ENCODE measurements at places on chromosomes 5 and 9.

DNA sequence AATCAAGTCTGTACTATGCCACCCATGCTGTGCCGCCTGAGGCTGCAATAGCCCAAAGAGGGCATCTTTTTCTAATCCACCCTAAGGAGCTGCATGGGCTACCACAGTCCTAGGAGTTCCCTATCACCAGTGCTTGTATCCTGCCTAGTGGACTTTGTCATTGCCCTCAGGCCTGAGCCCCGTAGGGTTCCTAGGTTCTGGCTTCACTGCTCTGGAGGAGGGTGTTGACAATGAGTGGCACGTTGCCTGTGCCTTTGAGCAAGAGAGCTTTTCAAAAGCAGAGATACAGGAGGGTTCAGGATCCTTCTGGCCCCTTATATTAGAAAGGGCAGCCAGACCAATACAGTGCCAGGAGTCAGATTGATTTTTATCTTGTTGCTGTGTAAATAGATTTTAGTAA is 93.0 kb downstream of the PRDM6 start:
- DNase-seq, result no peak

GRCh38 chr5:86917117-86917579 is 299.4 kb downstream of the COX7C start:
- DNase-seq, result no peak

DNA sequence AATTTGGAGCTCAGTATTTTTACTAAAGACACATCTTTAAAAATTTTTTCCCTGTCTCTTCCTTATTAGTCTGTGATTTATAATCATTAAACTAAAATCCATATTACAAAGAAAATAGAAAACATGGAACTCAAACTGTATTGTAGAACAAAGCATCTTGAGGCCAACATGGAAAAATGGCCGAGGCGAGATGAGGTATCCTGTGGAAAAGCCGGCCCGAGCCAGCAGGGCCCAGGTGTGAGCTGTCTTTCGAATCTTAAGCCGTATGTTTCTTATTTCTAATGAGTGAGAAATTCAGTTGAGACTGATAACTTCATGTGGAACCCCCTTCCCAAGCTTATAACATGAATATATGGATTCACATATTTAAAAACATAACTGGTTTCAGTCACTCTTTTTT is 170.4 kb upstream of the OTULINL start:
- no peak for DNase-seq

DNA sequence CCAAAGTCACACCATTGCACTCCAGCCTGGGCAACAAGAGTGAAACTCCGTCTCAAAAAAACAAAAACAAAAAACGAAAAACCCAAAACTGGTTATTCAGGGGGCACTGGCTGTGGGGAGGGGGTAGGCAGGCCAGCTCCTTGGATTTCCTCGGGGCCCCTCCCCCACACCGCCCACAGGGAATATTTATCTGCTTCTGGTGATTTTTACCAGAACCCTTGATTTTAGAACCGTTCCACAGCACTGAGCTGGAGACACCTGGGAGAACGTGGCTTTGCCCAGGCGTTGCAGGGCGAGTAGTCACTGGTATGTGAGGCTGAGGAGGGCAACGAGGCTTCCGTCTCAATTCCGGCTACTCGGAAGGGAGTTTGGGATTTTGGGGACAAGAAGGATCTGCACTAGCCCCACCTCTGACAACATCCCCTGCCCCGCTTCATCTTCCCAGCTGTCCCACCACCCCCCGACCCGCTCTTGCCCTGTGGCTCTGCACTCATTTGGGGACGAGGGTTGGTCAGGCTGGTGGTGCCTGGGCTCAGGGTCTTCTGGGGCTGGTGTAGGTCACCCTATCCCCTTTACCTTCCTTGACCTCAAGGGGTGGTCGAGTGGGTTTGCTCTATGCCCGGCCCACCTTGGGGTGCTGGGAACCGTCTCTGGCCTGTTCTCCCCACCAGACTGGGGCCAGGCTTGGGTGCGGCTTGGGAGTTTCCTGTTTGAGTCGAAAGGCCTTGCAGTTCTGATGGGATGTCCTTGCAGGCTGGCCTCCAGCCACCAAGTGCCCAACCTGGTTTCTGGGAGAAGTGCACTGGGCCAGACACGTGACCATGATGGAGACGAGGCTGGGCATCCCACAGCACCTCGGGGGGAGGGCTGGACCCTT is 3.5 kb downstream of the AHRR start:
- no peak for DNase-seq

GRCh38 chr9:73125651-73126050 is 26.0 kb upstream of the ANXA1 start:
- no peak for DNase-seq

DNA sequence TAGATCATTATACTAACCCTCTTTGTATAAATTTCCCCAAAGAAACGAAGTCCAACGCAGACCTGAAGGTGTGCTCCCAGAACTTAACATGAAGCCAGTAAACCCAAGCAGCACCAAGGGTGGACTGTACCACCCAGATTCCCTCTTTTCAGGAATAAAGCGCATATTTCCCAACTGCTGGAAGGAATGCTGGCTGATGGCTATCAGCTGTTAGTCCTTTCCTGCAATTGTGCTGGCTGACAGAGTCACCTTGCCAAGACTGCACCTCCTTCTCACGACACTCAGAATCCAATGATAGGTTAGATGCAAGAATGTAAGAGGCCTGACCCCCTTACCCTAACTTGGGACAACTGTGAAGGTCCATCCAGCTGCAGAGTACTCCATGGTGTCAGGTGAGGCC is 93.9 kb downstream of the MAPKAP1 start:
- DNase-seq, result no peak

DNA sequence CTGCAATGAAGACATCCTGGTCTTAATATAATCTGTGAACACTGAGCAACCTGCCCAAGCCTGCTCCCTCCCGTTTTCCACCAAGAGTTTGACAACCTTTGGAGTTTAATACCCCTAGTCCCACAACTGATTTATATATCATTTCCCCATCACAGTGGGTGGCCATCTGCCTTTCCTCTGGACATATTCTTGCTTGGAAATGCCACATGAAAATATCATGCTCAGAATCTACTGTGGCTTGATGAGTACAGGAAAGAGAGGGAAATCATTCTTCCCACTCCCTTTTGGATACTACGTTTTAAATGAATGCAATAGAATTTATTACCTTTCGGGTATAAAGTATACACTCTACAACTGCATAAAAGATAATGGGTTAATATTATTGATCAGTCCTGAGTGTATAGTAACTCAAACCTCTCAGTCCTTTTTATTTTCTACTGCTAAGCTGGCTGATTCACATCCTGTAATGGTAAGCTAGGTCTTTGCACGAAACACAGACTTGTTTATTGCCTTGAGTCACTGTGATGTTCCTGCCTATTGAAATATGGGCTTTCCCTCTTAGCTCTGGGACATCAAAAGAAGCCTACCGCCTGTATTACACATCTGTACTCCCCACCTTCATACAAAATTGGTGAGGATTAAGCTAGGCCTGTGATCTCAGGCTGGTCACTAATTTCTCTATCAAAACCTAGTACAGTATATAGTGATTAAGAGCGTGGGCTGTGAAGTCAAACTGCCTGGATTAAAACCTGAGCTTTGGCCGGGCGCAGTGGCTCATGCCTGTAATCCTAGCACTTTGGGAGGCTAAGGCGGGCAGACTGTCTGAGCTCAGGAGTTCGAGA is 67.6 kb upstream of the NR5A1 start:
- no peak for DNase-seq

GRCh38 chr5:10521466-10522223 is 42.2 kb upstream of the ANKRD33B start:
- no peak for DNase-seq

DNA sequence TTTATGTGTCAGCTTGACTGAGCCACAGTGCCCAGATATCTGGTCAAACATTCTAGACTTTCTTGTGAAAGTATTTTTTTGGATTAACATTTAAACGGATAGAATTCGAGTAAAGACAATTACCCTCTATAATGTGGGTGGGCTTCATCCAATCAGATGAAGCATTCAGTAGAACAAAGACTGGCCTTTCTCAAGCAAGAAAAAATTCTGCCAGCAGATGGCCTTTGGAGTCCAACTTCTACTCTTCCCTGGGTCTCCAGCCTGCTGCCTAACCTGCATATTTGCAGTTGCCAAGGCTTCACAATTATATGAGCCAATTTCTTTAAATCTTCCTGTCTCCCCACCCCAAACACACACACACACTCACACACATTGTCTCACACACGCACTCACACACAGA is 86.4 kb downstream of the MED10 start:
- DNase-seq, result no peak

GRCh38 chr9:79812507-79813257 is 240.9 kb downstream of the TLE4 start:
- DNase-seq, result no peak

DNA sequence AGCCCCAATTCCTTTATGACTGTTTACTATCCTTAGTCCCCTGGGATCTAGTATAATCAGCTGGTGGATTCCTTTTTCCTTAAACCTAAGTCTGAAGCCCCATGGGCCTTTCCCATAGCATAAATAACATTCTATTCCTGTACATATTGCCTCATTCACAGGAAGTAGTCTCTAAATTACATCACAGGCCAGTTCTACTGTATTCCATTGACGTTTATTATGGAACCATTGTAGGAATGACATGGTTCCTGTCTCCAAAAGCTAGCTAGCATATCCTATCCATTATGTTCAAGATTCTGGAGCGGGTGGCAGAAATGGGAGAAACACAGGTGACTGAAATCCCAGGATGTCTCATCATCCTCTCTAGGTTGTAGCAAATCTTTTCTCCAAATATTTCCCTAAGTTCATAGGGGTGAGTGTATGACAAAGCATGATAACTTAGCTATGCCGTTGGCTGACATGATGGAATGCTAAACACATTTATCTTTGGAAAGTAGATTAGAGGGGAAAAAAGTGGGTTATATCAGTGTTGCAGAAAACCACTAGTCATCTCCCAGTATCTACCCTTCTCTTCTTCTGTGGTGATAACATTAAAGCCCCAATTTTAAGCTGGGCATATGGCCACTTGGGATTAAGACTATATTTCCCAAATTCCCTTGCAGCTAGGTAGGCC is 140.1 kb downstream of the FGF1 start:
- no peak for DNase-seq

GRCh38 chr9:81082221-81082620 is 607.1 kb downstream of the TLE1 start:
- no peak for DNase-seq

DNA sequence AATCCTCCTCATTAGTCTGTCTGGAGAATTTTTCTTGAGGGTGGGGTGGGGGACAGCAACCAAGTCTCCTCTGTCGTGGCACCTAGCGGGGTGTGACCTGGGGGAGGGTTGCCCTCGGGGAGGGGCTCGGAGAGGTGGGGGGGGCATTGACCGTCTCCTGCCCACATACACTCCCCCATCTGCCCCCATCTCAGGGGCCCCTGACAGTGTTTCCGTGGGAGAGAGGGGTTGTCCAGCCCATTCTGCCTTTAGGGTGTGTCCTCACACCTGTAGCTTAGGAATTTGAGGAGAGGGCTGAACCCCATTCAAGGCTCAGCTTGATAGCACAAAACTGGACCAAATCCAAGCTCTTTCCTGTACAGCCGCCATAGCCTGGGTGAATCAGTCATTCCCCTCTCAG is 5.9 kb upstream of the CXXC5 start:
- no peak for DNase-seq

GRCh38 chr9:13061390-13061789 is 218.1 kb downstream of the MPDZ start:
- DNase-seq, result no peak

DNA sequence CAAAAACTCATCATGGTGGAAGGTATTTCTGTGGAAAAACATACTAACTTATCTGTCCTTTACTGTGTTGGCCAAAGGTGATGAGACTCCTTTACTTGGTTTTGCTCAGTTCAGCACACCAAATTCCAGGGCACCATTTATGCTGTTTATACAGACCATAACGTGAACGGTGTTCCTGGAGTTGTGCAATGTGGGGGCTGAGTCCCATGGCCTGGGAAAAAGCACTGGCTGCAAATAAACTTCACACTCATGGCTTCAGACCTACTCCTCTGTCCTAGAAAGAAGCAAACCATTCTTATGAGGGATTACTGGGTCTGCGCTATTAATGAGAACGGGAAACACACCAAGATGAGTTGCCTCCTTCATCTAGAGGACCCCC is 10.4 kb downstream of the FREM1 start:
- no peak for DNase-seq
